ENCODE measurements at places on chromosomes 3 and 15.

DNA sequence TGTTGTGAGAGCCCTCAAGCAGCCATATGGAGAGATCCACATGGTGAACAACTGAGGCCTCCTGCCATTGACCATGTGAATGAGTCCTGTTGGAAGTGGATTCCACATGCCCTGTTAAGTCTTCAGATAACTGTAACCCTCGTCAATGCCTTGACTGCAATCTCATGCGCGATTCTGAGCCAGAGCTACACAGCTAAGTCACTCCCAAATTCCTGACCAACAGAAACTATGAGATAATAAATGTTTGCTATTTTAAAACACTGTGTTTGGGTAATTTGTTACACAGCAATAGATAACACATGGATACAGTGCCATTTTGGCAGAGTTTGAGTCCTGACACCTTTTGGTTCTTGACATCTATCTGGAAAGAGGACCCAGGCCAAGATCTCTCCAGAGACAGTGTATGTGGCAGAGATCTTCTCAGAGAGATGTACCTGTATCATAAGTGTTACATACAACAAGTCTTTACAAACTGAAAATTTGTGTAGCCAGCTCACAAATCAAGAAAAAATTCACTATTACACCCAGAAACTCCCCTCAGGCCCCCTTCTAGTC, 34.5 kb upstream of the BNC1 start:
- no peak for DNase-seq

DNA sequence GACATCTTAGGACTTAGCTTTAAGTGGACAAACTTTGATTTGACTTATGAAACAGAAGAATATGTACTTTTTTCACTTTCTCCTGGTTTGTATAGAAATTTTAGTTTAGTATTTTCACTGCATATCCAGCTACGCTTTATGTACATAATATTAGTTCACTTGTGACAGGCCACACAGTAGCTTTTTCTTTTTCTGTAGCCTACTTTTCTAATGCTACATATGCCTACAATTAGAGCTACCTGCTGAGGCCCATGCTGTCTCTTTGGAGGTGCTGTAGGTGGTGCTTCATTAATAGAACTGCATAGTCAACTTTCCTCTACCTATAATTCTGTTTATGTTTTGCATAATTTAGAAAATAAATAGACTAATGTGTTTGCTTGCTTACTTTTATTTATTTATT, 191.6 kb downstream of the NLGN1 start:
- peak; percentile 62 for DNase-seq

- peak; percentile 76 for DNase-seq
Observed at GRCh38 chr3:45987368-45988291, 8.0 kb downstream of the FYCO1 start.

DNA sequence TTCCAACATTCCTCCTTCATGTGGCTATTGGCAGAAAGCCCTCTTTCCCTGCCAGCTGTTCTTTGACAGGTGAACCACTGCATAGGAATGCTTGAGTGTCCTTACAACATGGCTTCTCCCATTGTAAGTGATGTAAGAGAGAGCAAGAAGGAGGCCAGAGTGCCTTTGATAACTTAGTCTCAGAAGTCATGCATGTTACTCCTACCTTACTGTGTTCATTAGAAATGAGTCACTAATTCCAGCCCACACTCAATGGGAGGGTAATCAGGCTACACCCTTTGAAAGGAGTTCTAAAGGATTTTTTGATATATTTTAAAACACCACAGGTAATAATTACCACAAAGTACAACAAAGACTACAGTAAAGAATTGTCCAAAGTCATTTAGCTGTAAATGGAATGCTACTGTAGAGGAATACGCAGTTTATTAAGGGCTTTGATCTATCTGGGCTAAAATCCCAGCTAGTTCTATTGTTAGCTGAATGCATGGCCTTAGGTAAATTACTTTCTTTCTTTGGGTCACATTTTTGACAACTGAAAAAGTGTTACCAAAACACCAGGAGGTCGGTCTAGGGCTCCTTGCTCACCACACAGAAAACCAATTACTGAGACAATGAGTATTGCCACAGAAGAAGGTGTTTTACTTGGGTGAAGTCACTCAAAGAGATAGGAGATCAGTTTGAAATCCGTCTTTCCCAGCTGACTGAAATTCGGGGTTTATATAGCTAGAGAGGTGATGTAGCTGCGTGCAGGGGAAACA, 154.9 kb downstream of the GRM7 start:
- DNase-seq, result no peak

GRCh38 chr3:143653493-143653892, 194.8 kb downstream of the SLC9A9 start:
- DNase-seq, result no peak

Data from cerebellar cortex (tissue), 1 donor.